ENCODE measurements at places on chromosomes 6 and 20.

DNA sequence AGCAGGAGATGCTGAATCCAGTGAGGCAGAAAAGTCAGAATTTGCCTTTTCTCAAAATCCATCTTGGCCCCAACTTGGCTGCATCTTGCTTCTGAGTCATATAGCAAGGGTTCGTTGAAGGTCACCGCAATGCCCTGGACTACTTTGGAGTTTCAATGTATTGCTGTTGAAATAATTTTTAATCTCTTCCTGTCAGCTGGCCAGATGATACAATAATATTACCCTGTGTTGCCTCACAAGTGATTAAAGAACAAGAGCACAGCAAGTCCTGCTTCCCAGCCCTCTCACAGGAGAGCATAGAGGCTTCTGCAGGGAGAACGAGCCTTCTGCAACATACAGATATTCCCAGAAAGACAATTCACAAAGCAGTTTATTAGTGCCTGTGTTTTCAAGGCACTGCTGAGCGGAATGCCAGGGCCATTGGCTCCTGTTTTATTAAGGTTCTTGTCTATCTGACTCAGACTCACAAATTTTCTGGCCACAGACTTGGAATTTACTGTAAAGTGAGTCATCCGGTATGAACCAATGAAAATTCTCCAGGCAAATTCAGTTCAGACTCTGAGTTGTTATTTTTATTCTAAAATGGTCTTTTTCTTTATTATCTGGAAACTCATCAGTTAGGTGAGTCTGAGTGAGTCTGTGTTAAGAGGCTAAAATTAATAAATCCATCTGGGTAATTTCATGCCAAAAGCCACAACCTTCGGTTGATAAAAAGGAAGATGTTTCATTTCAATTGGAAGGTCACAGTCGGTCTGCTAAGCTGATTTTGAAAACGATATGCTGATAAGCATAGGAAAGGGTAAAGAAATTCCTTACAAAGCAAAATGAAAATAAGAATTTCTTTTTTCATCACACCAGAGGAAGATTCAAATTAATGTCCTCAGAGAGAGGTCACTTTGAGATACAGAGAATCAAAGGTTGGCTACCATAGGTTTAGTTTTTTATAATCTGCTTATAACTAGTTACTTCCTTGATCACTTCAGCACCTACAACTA, 289.4 kb upstream of the STXBP5 start:
- DNase-seq = no peak

DNA sequence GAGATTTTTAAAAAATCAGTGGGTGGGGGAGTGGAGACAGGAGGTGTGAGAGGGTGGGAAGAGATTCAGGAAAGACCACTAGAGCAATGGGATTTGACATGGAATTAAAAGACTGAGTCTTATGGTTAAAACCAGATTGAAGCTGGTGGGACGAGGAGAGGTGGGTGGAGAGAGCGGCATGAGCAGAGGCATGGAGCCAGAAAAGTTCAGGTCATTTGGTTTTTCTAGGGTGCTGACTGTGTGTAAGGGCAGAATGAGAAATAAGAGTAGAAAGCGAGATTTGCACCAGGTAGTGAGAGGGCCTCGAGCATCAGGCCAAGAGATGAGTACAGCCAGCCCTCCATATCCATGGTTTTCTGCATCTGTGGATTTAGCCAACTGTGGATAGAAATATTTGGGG, 121.3 kb downstream of the TCP11 start:
- DNase-seq = no peak

DNA sequence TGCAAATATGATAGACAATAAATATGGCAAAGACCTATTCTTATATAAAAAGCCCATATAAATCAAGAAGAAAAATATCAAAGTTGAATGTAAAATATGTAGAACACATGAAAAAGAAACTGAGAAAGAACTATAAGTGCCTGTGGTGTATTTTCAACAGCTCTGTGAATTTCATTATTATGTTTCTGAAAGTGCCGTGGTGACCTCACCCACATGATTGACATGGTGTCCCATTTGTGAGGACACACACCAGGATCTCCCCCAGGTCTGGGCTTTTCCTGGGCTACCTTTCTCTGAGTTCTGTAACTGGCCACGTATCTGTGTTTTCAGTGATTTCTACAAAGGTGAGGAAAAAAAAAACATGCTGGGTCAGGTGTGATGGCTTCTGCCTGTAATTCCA, 86.7 kb downstream of the BMP6 start:
- no peak for DNase-seq

- DNase-seq = no peak
These were observed 42.1 kb upstream of the SLC22A3 start for GRCh38 chr6:160305926-160306713.

GRCh38 chr6:169328112-169328801, 74.6 kb upstream of the THBS2 start:
- no peak for DNase-seq

GRCh38 chr6:36839749-36840431, 646 bp upstream of the CPNE5 start:
- no peak for DNase-seq

DNA sequence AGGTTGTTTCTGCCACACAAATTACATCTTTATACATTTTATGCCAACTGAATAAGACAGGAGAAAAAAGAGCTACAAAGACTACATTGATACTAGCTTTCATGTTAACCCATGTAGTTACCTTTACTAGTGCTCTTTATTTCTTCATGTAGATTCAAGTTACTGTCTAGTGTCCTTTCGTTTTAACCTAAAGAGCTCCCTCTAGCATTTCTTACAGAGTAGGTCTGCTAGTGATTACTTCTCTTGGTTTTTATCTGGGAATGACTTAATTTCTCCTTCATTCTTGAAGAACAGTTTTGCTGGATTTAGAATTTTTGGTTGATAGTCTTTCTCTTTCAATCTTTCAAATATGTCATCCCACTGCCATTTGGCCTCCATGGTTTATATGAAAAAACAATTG, 21.2 kb upstream of the NOP56 start:
- DNase-seq = no peak
